Activated naive CD8-positive, alpha-beta T cell treated with anti-CD3 and anti-CD28 coated beads, Interleukin-2, amount 10 ng/mL, durations not matched to agents 7 days and 5 days (primary cell): ENCODE measurements at places on chromosomes 5 and 9.

DNA sequence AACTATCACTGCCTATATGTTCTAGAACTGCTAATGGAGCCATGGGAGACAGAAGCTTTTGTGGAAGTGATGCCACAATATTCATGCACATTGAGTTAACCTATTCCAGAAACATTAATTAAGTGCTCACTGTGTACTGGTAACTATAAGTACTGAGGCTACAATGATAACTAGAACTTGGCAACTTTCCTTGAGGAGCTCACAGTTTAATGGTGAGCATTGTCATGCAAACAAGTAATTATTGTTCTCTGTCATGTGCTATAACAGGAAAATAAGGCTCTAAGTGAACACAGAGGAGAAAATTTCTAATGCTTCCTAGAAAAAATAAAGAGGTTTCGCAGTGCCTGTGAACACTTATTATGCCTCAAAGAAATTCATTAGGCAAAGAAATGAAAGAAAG, 142.2 kb downstream of the BAAT start:
- no peak for DNase-seq

GRCh38 chr5:158123595-158123994, 264.6 kb upstream of the CLINT1 start:
- no peak for DNase-seq

- DNase-seq, result no peak
Measured at GRCh38 chr5:1321576-1321975, 23.3 kb downstream of the CLPTM1L start.

DNA sequence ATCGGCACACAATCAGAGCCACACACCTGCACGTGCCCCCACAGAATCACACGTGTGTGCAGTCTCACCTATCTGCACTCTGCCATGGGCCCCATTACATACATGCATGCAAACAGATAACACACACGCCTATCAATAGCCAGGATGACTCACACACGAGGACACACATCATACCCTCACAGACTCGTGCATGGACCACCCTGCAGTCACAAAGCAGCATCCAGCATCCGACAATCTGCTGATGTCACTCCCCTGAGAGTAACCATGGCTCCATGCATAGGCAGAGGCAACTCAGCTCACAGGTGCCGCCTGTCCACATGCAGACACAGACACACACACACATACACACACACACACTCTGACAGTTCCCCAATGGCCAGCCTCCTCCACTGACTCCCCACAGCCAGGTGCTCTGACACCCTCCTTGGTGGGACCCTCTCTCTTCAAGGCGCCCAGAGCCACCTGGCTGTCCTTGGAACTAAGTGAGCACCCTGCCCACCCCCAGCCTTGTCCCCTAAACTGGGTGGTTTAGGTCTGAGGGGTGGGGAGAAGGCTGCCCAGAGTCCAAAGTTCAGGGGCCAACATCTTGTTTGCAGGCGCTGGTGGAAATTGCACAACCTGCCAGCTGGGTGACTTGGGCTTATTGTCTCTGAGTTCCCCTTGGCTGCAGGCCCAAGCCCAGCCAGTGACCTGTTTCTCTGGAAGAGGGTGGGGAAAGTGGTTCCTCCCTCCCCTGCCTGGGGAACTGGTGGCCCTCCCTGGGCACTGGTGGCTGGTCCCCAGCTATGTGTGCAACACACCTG, 34.6 kb upstream of the NEK6 start:
- no peak for DNase-seq

- DNase-seq, result no peak
Measured at GRCh38 chr9:88988796-88989641, 2.2 kb upstream of the S1PR3 start.

DNA sequence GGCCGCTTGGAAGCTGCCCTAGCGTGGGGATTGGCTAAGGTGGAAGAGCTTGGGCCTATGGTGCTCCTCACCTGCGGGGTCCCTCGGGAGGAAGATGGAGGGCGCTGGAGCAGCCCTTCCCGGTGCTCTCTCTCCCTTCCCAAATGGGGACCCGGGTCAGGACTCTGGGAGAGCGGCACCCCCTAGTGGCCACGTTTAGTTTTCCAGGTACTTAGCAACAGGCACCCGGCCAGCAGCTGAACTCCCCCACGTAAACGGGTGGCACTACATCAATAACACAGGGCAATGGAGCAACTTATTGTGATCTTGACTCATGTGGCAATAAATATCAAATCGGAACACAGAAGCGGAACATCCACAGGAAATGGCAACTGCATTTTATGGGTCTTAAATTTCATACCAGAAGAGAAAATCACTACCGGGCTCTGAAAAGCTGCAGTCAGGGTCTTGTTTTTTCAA, 316.6 kb downstream of the AGTPBP1 start:
- peak; percentile 63 for DNase-seq

- no peak for DNase-seq
Measured at GRCh38 chr5:165130656-165131055, 1625.2 kb downstream of the MAT2B start.

DNA sequence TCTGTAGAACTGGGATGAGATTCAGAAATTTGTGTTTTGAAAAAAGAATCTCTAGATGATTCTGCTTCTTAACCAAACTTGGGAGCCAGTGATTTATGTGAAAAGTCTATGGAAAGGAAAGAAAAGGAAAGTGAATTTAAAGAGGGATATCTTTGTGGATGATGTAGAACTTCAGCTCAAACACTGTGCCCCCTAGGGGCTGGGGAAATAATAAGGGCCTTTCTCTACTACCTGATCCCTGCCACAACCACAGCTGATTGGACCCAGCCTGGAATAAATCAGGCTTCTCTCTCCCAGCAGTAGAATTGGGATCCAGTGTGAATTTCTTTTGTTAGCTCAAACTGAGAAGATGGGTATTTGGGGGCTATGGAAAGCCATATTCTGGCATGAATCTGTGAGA, 155.0 kb downstream of the PRELID2 start:
- DNase-seq, result no peak

DNA sequence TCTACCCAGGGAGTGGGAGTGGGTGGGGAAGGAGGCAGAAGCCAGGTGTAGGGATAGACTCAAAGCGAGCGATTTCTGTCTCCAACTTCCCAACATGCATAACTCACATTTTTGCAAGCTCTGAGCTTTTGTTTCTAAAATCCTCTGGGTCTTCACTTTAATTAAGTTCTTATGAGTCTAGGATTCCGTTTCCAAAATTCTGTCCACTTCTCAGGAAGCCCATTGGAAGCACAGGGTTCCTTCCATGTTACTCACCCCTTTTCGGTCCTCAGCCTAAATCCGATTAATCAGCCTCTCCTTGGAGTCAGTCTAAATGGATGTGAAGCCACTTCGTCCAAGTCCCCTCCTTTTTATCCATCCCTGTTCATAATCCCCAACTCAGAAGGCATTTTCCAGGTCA, 1.4 kb downstream of the GPX3 start:
- no peak for DNase-seq

- no peak for DNase-seq
Measured at GRCh38 chr5:171367424-171368370, 20.0 kb upstream of the NPM1 start.

DNA sequence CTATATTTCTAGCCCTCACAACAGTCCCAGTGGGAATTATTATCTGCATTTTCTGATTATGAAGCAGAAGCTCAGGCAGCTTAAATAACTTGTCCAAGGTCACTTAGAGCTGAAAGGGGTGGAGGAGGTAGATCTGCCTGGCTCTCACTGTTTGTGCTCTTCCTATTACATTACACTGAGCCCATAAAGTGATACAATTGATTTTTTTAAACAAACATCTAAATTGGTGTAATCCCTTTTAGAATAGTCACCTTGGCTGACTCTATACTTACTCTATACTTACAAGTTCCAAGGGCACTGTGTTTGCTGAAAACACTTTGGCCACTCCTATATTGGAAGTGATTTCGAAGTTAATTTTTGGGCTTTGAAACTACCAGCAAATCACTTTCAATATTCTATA, 144.7 kb downstream of the APBA1 start:
- no peak for DNase-seq

DNA sequence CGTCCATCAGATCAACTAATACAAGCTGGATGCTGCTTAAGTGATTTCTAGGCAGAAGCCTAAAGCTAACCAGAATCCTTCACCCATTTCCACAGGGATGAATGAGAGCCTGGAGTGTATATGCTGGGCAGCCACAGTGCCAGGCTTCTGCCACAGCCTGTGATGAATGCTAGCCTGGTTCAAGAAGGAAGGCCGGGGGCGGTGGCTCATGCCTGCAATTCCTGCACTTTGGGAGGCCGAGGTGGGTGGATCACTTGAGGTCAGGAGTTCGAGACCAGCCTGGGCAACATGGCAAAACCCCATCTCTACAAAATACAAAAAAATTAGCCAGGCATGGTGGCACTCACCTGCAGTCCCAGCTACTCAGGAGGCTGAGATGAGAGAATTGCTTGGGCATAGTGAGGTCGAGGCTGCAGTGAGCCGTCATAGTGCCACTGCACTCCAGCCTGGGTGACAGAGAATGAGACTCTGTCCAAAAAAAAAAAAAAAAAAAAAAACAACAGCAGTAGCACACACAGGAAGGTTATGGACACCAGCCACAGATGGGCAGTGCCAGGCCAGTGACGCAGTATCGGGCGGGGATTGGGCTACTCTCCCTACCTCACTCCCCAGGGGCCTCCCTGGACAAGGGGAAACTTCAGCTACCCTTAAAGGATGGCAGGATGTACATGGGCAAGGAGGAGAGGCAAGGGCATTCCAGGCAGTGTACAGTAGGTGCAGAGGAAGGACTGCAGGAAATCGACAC, 23.1 kb upstream of the HMCN2 start:
- no peak for DNase-seq

DNA sequence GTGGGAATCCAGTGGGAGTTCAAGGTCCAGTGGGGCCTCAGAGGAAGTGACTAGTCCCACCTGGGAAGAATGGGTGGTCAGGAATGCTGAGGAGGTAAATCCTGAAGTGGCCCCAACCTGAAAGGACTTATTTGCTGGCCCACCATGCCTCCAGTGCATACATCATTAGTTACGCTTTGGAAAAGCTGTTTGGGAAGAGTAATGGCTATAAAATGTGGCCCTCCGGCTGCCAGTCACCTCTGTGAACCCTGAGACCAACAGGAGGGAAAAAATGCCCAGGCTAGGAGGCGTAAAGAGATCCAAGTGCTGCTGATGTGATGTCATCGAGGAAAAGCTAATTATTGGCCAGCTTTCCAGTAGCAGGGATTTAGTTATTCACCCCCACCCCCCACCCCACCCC, 2.7 kb upstream of the SLC26A2 start:
- no peak for DNase-seq

DNA sequence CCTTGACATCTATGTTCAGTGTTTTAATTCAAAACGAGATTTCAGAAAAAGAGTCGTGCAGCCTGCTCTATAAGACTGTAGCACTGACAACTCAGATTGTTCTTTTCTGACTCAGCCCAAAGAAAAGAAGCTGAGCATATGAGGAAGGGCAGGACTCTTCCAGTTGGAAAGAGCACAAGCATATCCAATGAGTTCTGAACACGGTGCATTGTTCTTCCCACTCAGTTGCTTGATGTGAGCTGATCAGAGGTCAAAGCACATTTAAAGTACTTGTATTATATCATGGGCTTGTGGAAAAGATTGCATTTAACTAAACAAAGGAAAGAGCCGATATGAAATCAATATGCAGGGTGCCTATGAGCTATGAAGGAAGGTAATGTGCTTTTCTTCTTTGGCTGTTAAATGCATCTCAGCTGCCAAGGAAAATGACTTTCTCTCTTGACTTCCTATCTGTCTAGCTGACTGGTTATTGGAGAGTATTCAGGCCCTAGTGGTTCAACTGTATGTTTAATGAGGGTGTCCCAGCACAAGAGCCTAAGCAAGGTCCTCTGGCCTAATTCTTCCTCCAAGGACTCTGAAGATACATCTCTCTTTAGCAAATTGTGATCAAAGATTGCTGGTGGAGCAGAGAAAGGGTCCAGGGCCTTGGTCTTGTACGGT, 226.6 kb upstream of the PPP1R2B start:
- no peak for DNase-seq

DNA sequence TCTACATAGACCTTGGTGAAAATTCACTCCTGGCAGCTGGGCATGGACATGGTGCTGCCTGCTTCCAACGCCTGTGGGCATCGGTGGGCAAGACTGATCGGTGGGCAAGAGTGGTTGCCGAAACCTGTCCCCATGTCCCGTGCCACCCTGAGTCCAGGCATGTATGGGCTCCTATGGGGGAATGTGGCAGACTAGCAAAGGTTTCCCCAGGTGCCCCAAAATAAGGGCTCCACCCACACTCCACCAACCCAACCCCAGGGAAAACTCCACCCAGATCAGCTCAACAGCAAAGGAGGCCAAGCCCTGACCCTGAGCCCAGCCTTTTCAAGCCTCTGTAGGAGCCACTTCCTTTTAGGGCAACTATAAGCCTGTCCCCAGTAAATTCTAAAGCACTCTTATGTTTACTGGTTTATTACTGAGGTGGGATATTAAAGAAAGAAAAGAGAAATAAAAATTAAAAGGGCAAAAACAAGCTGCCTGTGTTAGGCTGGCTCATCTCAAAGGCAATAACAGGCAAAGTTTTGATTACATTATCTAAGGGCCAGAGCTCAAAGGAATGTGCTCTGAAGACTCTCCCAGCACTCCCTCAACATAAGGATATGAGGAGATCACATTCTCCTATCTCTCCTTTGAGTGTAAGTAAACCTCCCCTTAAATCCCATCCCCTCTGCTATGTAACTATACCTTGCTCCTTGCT, 8.9 kb upstream of the SPATA31E1 start:
- DNase-seq, result no peak

DNA sequence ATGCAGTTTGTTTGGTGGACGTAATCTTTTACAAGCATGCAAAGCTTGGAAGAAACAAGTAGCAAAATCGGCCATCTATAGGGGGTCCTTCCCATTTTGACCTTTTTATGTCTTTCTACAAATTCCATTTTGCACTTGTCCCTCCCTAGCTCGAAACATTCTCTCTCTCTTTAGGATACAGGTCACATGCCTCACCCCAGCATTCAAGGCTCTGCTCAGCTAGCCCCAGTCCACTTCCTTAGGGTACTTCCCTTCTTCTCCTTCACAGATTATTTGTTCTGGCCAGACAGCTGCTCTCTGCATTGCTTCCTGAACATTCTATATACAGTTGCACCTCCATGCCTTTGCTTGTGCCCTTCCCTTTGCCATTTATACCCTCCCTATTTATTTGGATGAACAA, 31.7 kb upstream of the TRIM14 start:
- DNase-seq, result no peak

DNA sequence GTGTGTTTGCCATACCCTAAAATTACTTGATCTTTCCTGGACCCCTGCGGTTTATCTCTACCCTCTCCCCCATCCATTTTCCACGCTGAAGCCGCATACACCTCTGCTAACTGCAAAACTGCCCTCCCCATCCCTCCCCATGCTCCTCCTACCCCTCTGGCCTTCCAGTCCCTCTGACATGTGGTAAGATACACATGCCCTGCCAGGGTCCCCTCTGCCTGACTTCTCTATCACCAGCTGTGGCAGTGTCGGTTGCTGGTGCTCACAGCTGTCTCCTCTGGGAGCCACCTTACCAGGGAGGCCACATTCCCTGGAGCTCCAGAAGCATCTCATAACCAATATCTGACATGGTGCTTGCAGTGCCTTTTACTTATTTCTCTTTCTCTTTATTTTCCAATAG, 58.9 kb upstream of the COL15A1 start:
- DNase-seq, result no peak

GRCh38 chr9:91766315-91767069, 183.5 kb downstream of the ROR2 start:
- DNase-seq, result no peak
